ENCODE measurements at places on chromosomes 5 and 9.
A peak's percentile ranks its signal among the peaks of the same experiment; 100 is the strongest.

- no peak for DNase-seq
Measured at GRCh38 chr5:39912906-39913305, 488.1 kb upstream of the DAB2 start.

DNA sequence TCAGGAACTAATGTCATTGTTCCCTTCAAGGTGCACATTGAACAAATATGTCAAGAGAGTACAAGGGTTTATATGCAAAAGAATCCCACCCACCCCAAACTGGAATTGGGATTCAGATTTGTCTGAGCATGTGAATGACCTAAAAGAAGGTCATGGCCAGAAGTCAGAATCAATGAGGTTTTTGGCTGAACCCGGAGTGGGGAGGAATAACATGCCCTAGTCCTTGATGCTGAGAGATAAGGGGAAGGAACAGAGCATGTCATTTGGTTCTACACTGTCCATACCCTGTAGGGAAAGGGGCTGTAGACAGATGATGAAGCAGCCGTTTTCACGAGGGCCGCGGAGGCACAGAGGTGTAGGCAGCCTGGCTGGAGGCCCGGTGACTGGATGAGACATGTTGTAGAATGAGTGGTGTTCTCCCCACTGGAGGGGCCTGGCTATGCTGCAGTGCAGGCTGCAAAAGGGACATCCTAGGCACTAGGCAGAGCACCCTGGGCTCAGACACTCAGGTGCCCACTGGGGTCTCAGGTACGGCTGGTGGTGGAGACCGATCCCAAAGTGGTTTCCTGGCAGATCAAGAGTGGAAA lies 65.9 kb downstream of the ZFAND5 start:
- no peak for DNase-seq

DNA sequence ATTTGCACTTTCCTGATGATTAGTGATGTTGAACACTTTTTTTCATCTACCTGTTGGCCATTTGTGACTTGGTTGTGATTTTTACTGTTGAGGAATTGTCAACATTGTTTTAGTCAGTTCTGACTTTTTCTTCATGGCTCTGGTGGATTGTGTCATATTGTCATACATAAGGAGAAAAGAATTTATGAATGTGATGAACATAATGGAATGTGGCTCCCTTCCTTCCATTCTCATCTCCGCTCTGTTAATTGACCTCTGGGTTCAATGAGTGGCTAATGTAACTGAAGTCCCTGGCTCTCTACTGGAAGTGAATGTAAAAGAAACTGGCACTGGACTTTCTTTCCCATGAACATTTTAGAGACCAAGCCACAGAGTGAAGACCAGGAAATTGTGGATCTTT lies 49.2 kb downstream of the KIAA1958 start:
- DNase-seq: no peak

- no peak for DNase-seq
Measured at GRCh38 chr9:127878652-127879390, 1.3 kb upstream of the AK1 start.

DNA sequence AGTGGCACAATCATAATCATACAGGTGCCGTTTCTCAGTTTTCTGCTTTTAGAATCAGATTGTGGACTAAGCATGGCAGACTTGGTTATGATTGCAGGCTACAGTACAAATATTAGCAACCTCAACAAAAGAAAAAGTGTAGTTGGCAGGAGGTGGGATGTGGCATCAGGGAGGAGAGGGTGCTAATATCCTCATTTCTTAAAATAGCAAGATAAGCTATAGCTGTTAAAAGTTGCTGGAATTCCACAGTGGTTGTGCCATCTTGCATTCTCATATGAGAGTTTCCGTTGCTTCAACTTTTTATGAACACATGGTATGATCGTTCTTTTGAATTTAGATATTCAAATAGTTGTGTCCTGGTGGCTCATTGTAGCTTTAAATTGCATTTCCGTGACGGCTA lies 21.4 kb downstream of the PIP5K1B start:
- DNase-seq: no peak

DNA sequence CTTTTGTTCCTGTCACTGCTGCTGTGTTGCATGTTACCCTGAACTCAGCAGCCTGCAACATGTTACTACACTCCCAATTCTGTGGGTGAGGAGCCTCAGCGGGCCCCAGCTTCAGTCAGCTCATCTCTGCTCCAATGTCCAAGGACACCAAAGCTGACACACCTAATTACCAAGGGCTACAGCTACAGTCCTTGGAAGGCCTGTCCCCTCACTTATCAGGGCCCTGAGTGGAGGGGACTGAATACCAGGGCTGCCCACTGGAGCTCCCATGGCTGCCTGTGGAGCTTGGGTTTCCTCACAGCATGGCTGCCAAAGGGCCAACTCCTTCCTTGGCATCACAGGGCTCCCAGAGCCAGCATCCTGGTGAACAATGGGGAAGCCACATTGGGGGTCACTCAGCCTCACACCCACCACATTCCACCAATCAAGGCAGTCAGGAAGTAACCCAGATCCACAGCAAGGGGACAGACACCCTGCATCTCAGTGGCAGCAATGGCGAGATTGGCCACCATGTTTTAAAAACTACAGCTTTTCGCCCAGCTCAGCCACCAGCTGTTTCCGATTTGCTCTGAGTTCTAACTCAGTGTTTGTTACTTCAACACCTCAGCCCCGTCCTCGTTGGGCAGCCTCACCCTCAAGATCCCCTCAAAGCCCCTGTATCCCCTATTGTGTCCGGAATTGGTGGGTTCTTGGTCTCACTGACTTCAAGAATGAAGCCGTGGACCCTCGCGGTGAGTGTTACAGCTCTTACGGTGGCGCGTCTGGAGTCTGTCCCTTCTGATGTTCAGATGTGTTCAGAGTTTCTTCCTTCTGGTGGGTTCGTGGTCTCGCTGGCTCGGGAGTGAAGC lies 18.9 kb downstream of the SEMA4D start:
- DNase-seq: no peak

- no peak for DNase-seq
Measured at GRCh38 chr9:15205632-15206420, 101.2 kb downstream of the TTC39B start.

- DNase-seq: peak; percentile 54
Measured at GRCh38 chr5:132557478-132558172, 848 bp downstream of the RAD50 start.

DNA sequence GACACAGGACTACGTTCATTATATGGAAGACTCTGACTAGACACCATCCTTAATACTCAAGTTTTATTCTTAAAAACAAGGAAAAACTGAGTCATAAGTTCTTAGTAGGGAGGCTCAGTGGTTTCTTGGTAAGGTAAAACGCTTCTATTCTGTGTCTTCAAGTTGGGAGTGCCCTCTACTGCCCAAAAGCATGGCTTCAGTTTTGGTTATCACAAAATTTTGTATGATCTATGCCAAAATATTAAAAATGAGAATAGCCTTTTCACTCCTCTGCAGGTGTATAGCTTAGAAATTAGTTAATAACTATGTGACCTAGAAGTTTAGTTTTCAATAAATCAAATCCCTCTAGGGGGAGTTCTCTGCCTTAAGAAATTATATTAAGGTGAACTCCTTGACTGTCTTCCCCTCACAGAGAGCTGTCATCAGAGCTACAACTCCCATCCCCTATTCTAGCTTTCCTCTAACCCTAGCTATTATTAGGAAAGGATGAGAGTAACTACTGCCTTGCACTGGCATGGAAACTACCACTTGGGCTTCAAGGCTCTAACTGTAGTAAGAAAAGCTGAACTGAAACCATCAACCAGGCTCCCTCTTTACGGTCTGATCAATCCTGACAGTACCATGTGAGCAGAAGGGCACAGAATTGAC lies 189.7 kb downstream of the GNAQ start:
- no peak for DNase-seq

GRCh38 chr5:97528941-97529340 lies 345.9 kb upstream of the RIOK2 start:
- no peak for DNase-seq

DNA sequence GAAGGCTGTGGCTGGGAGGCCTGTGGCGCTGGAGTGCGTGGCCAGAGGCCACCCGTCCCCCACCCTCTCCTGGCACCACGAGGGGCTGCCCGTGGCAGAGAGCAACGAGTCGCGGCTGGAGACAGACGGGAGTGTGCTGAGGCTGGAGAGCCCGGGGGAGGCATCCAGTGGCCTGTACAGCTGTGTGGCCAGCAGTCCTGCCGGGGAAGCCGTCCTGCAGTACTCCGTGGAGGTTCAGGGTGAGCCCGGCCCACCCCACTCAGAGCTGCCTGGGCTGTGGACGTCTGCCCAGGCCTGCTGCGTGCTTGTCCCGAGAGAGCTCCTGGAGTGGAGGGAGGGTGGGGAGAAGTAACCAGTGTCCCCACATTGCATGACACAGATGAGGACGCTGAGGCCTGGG lies 89.2 kb downstream of the HMCN2 start:
- no peak for DNase-seq

GRCh38 chr9:34551751-34552605 lies 29.2 kb upstream of the ENHO start:
- DNase-seq: no peak

DNA sequence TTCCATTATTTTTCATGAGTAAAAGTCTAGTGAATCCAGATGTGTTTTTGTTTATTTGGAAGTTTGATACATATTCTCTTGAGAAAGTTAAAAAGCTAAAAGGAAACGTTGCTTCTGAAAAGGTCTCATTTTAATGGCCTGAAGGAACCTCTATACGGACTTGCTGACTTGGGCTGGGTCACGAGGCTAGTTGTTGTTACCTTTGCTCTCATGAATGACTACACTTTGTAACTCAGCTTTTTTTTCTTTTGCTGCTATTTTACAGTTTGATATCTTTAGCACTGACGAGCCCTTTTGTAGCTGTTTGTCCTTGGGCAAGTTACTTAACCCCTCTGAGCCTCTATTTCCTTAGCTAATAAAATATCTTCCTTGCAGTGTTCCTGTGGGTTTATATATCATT lies 211.5 kb downstream of the PCSK5 start:
- DNase-seq: no peak

DNA sequence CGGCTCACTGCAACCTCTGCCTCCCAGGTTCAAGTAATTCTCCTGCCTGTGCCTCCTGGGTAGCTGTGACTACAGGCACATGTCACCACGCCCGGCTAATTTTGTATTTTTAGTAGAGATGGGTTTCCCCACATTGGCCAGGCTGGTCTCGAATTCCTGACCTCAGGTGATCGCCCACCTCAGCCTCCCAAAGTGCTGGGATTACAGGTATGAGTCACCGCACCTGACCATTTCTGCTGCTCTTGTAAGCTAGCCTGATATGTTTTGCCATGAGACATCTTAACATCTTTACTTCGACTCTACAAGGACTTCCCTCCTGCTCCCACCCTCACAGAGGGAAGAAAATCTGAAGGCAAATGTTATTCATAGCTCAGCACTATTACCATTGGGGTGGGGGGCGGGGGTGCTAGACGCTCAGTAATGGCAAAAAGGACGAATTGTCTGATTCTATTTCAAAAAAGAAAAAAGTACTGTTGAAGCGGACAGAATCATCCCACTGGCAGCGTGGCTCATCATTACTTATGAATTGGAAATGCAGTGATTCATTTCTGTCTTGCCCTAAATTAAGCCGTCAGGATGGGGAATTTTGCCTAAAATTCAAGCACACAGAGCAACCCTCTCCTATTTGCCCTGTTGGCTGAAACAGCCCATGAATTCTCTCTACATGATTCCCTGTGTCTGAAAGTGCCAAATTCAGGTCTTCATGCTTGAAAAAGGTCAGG lies 46.4 kb upstream of the WWC1 start:
- no peak for DNase-seq
